ENCODE measurements at places on chromosomes 5 and 9.

- no peak for DNase-seq
These were observed 343 bp downstream of the LMX1B start for GRCh38 chr9:126614088-126614454.

- no peak for DNase-seq
These were observed 85.7 kb upstream of the FAM169A start for GRCh38 chr5:74951865-74952264.

- DNase-seq: no peak
These were observed 118.1 kb downstream of the SLIT3 start for GRCh38 chr5:169182797-169183196.

GRCh38 chr5:59661311-59661710 is 232.2 kb downstream of the PDE4D start:
- no peak for DNase-seq

GRCh38 chr5:67752357-67752708 is 463.2 kb upstream of the PIK3R1 start:
- no peak for DNase-seq
